ENCODE measurements at places on chromosomes 12 and 14.

DNA sequence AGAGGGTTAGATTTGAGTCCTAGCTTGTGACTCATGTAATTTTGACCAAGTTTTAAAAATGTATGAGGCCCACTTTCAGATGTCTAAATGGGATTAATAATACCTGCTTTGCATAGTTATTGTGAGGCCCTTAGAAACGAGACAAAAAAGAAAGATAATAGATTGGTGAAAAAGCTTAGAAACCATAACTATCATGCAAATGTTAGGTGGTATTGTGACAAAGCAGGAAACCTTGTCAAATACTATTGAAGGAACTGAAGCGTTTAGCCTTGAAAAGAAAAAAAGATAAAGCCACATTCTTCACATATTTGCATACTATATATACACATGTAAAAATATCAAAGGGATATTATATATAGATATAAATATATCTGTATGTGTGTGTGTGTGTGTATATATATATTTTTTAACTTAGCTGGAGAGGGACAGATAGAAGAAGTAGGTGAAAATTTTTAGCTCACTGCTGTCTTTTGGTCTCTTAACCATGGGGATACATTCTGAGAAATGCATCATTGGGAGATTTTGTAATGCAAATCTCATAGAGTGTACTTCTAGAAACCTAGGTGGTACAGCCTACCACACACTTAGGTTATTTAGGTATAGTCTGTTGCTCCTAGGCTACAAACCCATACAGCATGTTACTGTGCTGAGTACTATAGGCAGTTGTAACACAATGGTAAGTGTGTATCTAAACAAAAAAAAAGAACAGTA lies 270.3 kb downstream of the CCDC91 start:
- no peak for DNase-seq

DNA sequence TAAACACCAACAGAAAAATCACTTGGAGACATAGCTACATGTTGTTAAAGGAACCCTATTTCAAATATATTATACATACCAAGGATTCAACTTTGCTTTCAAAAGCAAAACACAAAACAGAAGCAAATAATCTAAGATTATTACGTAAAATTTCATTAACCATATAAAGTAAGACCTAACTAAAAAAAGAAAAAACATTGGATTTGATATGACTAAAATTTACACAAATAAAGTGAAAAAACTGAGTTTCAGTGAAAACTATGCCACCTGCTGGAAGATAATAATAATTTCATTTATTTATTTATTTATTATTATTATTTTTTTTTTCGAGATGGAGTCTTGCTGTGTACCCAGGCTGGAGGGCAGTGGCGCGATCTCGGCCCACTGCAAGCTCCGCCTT lies 45.2 kb downstream of the WDHD1 start:
- no peak for DNase-seq

- no peak for DNase-seq
Measured at GRCh38 chr12:123713823-123714585, 1.9 kb downstream of the ATP6V0A2 start.

GRCh38 chr14:95273001-95273978 lies 46.4 kb downstream of the CLMN start:
- DNase-seq: no peak

GRCh38 chr12:132314516-132315233 lies 14.7 kb downstream of the GALNT9 start:
- DNase-seq: no peak

GRCh38 chr12:102730996-102731395 lies 186.0 kb downstream of the PAH start:
- no peak for DNase-seq

GRCh38 chr14:64234877-64235651 lies 59.1 kb downstream of the ESR2 start:
- DNase-seq: no peak

GRCh38 chr12:23909551-23909950 lies 39.9 kb downstream of the SOX5 start:
- DNase-seq: no peak

DNA sequence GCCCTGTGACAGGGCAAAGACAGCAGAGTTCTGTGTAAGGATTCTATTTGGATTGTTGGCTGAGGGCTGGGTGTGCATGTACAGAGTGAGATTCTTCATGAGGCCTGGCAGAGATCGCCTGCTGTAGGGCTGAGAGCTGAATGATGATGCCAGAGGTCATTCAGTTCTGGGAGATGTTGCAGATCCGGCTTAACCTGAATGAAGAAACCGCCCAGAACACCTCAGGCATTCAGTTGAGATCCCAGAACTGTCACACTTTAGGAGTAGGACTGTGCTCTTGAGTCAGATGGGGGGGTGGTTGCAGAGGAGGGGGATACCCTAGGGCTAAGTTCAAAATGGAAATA lies 5.8 kb upstream of the EVL start:
- no peak for DNase-seq

DNA sequence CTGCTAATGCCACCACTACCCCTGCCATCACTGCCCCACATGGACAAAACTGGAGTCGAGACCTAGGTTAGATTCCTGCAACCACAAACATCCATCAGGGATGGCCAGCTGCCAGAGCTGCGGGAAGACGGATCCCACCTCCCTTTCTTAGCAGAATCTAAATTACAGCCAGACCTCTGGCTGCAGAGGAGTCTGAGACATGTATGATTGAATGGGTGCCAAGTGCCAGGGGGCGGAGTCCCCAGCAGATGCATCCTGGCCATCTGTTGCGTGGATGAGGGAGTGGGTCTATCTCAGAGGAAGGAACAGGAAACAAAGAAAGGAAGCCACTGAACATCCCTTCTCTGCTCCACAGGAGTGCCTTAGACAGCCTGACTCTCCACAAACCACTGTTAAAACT lies 7.1 kb upstream of the OAS2 start:
- no peak for DNase-seq

GRCh38 chr12:113808095-113808951 lies 157.8 kb downstream of the RBM19 start:
- no peak for DNase-seq

- DNase-seq: no peak
Measured at GRCh38 chr14:35949920-35950513, 123.9 kb downstream of the BRMS1L start.
